ENCODE measurements at places on chromosomes 3 and 15.
A peak's percentile ranks its signal among the peaks of the same experiment; 100 is the strongest.

DNA sequence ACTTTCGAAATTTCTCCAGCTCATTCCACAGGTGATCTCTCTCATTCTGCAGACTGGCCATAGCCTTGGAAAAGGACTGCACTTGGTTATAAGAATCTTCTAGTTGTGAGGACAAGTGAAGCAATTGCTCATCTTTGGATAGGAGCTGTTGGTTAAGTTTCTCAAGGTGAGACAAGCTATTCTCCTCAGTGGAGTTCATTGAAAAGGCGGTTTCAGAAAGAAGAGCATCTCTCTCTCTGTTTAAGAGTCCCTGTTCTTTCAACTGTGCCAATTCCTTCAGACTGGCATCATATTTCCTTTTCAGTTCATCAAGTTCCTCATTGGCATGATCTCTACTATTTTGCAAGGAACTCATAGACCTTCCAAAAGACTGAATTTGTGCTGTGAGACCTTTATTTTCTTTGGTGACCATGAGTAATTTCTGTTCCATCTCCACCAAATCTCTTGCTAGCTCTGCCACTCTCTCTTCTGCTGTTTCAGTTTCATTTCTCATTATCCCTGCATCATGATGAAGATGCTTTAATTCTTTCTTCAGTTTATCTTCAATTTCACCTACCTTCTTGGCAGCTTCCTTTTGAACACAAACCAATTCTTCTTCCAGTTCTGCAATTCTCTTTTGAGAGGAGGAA, 30.2 kb upstream of the HCLS1 start:
- DNase-seq = no peak

- DNase-seq = no peak
These were observed 1.1 kb downstream of the CMTM7 start for GRCh38 chr3:32392536-32393302.

GRCh38 chr3:72189339-72189738, 404.4 kb upstream of the PROK2 start:
- no peak for DNase-seq

- DNase-seq = no peak
These were observed 36.7 kb upstream of the MYLK start for GRCh38 chr3:123920868-123921267.

DNA sequence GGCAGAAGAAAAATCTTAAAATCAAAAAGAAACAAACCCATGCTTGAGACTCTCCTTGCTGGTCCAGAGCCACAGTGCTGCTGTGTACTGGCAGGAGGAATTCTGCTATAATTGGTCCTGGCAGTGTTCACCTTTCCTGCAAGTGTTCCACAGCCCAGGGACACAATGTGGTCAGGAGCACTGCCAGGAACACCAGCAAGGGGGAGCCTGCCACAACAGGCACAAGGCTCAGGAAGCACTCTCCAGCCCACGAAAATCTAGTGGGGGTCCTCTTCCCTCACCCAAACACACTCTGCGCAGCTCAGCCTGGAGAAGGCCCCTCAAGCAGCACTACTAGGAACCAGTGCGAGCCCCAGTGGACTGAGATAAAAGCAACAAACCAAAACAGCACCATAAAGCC, 92.9 kb downstream of the UBE3A start:
- DNase-seq = no peak

GRCh38 chr15:37877851-37878741, 56.3 kb upstream of the TMCO5A start:
- DNase-seq = peak; percentile 86

- no peak for DNase-seq
These were observed 14.0 kb downstream of the CSNK1G1 start for GRCh38 chr15:64341961-64342360.

- no peak for DNase-seq
These were observed 81.6 kb downstream of the TNIK start for GRCh38 chr3:171378586-171378985.

GRCh38 chr3:14907043-14907966, 40.1 kb upstream of the NR2C2 start:
- no peak for DNase-seq
